Stimulated activated CD4-positive, alpha-beta T cell treated with anti-CD3 and anti-CD28 coated beads, Interleukin-1b, Interleukin-23, amount 100 ng/mL, for 1 hour (primary cell): ENCODE measurements at places on chromosomes 2 and 18.

- DNase-seq = no peak
Observed at GRCh38 chr2:120691410-120691809, 44.3 kb upstream of the GLI2 start.

- no peak for DNase-seq
Observed at GRCh38 chr2:208033701-208034502, 8.6 kb upstream of the PLEKHM3 start.

DNA sequence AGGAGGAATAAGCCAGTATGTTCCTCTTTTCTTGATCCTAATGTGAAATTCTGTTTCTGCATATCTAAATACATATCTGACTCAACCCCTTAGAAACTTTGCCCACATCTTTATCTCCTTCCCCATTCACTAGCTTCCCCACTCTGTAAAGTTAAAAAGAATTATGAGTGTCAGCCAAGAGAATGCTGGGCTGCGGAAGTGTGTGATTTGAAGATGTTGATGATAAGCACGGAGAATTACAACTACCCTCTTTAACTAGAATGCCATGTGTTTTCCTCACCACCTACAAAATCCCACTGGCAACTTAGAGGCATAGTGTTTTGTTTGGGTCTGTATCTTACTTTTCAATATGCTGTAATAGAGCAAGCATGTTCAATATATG, 490.4 kb upstream of the FANCL start:
- no peak for DNase-seq

GRCh38 chr18:8816220-8816619, 110.9 kb downstream of the MTCL1 start:
- no peak for DNase-seq

- no peak for DNase-seq
Observed at GRCh38 chr2:74199871-74200305, 1.5 kb downstream of the MTHFD2 start.

DNA sequence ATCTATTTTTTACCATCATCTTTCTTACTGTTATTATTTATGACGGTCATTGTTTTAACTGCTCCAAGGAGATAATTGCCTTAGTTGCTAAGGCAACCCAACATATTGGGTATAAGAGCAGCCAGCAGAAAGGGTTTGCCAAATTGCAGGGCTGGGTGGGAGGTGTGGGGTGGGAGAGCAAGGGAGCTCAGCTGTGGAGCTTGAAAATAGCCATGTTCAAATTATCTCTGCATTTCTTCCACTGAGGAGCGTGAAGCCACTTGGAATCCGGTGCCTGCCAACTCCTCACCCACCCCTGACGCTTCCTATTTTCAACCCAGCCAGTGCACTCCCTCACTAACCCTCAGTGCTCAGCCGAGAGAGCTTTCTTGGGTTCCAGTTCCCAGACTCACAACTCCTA, 60.8 kb downstream of the SETBP1 start:
- DNase-seq = no peak

DNA sequence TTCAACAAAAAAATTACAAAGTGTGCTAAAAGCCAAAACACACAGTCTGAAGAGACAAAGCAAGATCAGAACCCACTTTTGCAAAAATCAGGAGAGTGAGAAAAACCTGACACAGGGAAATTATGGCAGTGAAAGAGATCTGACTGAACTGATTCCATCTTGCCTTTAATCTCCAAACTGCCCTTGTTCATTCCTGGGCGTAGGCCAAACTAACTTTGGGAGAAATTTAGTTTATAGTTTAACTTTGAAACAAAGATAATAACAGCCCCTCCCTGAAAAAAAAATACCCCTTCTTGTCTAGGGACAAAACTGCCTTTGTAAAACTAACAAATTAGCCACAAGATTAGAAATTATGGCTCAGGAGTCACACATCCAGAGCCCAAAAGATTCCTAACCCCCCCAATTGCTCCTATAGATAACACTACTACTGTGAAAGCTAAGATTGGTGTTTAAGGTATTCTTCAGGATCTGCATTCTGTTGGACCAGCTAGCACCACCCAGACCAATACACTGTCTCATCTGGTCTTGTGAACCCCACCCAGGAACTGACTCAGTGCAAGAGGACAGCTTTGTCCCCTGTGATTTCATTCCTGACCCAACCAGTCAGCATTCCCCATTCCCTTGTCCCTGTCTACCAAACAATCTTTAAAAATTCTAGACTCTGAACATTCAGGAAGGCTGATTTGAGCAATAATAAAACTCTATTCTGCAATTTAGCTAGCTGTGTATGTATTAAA, 226.1 kb upstream of the SH3BP4 start:
- DNase-seq = no peak

DNA sequence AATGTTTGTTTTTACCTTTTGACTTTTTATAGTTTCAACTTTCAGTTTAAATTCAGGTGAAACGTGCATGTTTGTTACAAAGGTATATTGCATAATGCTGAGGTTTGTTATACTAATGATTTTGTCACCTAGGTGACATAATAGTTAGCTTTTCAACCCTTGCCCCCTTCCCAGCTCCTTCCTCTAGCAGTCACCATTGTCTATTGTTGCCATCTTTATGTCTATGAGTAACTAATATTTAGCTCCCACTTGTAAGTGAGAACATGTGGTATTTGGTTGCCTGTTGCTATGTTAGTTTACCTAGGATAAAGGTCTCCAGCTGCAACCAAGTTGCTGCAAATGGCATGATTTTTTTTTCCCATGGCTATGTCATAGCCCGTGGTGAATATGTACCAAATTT, 322.3 kb upstream of the SETBP1 start:
- no peak for DNase-seq

- no peak for DNase-seq
Observed at GRCh38 chr2:77977471-77978063, 455.4 kb upstream of the LRRTM4 start.

GRCh38 chr18:52715421-52715820, 375.4 kb downstream of the DCC start:
- DNase-seq = no peak

GRCh38 chr2:43839776-43840564, 1.2 kb downstream of the ABCG8 start:
- DNase-seq = no peak

GRCh38 chr18:33375829-33376228, 64.7 kb downstream of the CCDC178 start:
- DNase-seq = no peak

- no peak for DNase-seq
Observed at GRCh38 chr2:40654346-40654745, 202.5 kb upstream of the SLC8A1 start.

- no peak for DNase-seq
Observed at GRCh38 chr2:156455361-156455975, 19.3 kb downstream of the GPD2 start.

- DNase-seq = no peak
Observed at GRCh38 chr2:143255899-143256298, 126.7 kb downstream of the ARHGAP15 start.

DNA sequence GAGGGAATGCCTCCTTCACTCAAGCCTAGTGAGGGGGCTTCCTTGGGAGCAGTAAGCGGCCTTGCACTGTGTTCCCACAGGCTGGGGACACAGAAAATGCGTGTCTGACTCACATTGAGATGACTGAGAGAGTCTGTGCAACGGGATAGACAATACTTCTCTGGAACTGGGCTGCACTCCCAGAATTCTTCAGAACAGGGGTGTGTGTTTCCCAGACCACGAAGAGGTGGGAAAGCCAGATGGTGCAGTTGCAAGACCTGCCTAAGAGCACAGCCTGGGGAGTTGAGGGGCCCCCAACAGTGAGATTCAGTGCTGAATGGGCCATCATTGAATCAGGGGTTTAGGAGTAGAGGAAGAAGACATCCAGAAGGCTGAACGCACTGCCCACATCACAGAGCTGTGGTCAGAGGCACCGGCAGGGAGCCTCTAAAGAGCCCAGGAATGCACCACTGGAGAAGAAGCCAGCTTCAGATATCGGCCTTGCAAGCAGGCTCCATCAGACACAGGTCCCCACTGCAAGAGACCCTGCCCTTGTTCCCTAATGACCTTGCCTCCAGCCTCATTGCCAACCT, 36.6 kb upstream of the MRPL19 start:
- no peak for DNase-seq

GRCh38 chr2:48444404-48444803, 85.5 kb upstream of the STON1 start:
- DNase-seq = no peak

GRCh38 chr2:144628566-144628965, 108.6 kb upstream of the ZEB2 start:
- no peak for DNase-seq

DNA sequence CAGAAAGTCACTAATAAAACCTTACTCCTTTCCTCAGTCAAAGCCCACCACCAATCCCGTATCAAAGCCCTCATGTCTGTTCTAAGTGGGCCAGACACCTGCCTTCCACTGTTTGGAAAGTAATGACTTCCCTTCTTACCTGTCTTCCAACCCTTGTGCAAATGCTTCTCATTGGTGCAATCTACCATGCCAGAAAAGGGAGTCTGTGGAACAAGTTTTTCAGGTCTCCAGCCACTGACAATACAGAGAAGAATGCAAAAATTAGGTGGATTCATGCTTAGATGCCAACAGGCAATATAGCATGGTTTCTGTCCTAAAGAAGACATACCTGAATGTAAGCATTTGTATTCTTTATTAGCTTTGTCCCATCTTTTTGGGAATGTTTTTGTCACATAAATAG, 1140.6 kb upstream of the LRRTM1 start:
- DNase-seq = no peak

GRCh38 chr18:59719544-59720181, 22.4 kb upstream of the CCBE1 start:
- no peak for DNase-seq

GRCh38 chr18:24656551-24657443, 196.4 kb downstream of the HRH4 start:
- no peak for DNase-seq

DNA sequence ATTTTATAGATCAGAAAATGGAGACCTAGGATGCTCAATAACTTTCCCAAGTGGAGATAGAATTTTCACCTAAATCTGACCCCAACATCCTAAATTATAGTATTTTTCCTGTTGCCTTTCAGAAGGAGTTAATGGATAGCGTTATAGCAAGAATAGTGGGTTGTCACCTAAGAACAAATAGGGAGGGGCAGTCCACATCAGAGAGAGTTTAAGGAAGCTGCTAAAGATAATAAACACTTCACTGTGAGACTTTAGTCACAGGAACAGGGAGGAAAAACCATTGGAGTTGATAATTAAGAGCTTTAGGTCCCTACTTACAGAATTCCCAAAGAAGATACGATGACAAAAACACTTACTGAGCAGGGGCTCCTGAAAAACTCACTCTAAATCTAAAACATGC, 229.4 kb downstream of the PDE11A start:
- DNase-seq = no peak

- no peak for DNase-seq
Observed at GRCh38 chr2:171939743-171940071, 17.4 kb downstream of the HAT1 start.

GRCh38 chr18:80157708-80158343, 48.8 kb downstream of the ADNP2 start:
- DNase-seq = peak; percentile 66

- no peak for DNase-seq
Observed at GRCh38 chr18:12079491-12080237, 14.0 kb upstream of the ANKRD62 start.

- DNase-seq = no peak
Observed at GRCh38 chr2:120617055-120617454, 118.6 kb upstream of the GLI2 start.

- DNase-seq = no peak
Observed at GRCh38 chr2:69300650-69301049, 86.4 kb downstream of the GFPT1 start.

DNA sequence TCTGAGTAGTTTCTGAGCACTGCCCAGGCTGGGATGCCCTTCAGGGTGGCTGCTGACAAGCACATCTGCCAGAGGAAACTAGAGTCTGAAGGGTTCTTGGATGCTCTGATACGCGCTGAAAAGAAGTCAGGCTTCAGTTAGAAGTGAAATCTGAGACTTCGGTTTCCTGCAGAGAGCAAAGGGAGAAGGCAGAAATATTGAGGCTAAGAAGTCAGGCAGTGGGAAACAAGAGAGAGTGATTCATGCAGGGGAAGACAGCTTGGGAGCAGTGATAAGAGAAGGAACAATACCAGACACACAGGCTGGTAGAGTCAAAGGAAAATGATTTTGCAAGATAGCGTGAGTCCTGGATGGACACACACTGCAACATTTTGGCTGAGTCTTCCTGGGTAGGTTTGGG, 51.0 kb upstream of the BOD1L2 start:
- DNase-seq = no peak

GRCh38 chr18:49061239-49061990, 110.7 kb upstream of the SMAD7 start:
- no peak for DNase-seq

GRCh38 chr18:54193786-54194185, 30.7 kb downstream of the MBD2 start:
- DNase-seq = no peak

GRCh38 chr2:128736689-128737545, 418.2 kb upstream of the HS6ST1 start:
- no peak for DNase-seq

DNA sequence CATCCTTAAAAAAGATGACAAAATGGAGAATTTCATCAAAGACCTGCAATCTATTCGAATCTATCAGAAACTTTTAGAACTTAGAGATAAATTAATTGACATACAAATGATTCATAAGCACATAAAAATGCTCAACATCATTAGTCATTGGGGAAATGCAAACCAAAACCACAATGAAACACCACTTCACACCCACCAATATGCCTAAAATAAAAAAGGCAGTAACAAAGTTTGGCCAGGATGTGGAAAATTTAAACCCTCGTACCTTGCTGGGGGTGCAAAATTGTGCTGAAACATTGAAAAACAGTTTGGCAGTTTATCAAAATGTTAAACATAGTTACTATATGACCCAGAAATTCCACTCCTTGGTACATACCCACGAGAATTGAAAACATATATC, 11.5 kb upstream of the EIF2AK3 start:
- DNase-seq = no peak

- no peak for DNase-seq
Observed at GRCh38 chr2:108354136-108354535, 23.6 kb upstream of the SULT1C4 start.

- DNase-seq = peak; percentile 39
Observed at GRCh38 chr2:202870431-202871299, 901 bp downstream of the ICA1L start.

DNA sequence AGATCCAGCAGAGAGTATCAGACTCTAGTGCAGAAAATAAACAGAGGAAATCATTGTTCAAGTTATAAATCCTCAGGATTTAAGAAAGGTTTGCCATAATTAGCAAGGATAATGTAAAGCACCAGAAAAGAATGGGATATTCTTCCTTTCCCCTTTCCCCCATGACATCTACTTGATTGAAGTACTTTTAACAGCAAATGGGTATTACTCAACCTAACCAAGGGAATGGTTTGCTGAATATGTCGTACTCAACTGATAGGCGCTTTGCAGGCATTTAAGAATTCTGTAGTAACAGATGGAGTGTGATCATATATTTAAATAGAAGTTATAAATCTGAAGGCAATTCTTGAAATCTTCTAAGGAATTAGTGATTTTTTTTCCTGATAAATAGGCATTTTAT, 2.7 kb downstream of the APCDD1 start:
- DNase-seq = no peak
